Activated T-cell treated with anti-CD3 and anti-CD28 coated beads, Interleukin-2, amount 50 U/mL, for 72 hours (primary cell): ENCODE measurements at places on chromosomes 7 and 10. TPM values are rescaled to one million over a fixed set of nuclear protein-coding genes. Genes with fewer than 3 reads are reported as not detected.

DNA sequence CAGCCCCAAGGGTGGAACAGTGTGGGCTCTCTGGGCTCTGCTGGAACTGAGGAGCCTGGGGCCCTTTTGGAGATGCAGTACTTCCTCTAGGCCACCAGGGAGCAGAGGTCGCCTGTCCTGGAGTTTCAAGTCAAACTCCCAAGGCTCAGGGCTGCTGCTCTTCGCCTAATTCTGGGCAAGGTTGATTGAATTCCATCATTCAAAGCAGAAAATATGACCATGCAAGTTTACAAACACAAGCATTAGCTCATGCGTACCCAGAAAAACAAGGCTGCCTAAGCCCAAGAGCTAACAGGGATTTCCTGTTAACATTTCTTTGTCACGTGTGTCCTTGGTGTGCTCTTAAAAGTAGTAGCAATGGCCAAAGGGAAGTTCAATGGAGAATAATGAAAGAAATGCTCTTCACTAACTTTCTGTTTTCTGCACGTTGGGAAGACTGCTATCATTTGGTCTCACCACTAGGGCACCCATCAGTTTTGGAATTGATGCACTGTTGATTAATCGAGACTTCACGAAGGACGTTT, 20.1 kb downstream of the LDB3 start:
- DNase-seq = peak; percentile 51

DNA sequence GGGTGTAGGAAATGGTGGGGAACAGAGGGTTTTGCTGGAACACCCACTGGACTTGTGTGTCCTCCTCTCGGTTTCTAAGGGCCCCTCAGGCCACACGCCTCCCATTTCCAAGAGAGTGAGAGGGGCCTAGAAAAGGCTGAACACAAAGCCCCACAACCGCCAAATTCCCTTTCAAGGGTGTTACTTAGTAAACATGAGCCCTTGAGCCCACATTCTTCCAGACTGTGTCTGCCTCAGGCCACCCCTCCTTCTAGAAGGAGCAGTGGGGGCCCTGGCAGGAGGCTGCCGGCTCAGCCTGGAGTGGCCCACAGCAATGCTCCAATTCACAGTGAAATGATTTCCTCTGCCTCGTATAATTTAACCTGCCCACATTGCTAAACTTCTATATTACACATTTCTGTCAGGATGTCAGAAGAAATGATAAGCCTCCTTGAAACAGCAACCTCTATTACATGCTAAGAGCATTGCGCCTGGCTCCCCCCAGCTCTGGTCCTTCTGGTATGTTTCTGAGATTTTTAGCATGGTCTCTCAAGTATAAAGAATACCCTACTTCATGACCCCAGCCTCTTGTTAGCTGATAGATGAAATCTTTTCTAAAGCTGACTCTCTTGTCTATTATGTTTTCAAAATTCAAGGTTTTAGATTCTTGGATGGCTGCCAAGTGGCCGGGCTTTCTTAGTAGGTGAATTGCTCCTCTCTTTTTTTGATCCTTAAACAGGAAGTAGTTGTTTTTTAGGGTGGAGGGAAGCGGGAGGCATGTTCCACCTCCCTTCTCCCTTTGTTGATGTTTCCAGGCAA, 673.9 kb upstream of the GALNT17 start:
- DNase-seq = no peak

- peak; percentile 16 for DNase-seq
These were observed 130.7 kb upstream of the ZMIZ1 start for GRCh38 chr10:78937800-78938694.

- peak; percentile 54 for DNase-seq
These were observed 28.1 kb downstream of the EPHB4 start for GRCh38 chr7:100799037-100799896.

The GIMAP7 gene
- total RNA-seq = 50.7 TPM

- DNase-seq = no peak
These were observed 218.8 kb downstream of the GPR158 start for GRCh38 chr10:25393621-25394020.

DNA sequence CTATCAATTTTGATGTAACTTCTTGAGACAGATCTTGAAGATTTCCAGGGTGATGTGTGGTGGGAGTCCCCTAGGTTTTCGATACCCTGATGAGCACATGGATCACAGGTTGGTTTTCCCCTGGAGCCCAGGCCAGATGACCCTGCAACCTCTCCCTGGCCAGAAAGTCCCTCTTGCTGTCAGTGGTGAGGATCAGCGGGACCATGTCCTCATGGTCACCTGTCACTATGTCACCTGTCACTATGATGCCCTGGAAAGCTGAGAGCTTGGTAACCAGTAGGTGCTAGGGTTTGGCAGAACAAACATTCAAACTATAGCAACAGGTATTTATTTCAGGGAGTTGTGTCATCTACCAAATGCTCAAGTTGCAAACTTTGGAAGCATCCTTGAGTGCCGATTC, 197.9 kb downstream of the ARHGAP12 start:
- no peak for DNase-seq

GRCh38 chr10:86098187-86098881, 268.3 kb downstream of the GRID1 start:
- no peak for DNase-seq

GRCh38 chr7:86653919-86654659, 10.4 kb downstream of the GRM3 start:
- DNase-seq = no peak

GRCh38 chr10:15744217-15744865, 24.6 kb upstream of the ITGA8 start:
- DNase-seq = peak; percentile 51

DNA sequence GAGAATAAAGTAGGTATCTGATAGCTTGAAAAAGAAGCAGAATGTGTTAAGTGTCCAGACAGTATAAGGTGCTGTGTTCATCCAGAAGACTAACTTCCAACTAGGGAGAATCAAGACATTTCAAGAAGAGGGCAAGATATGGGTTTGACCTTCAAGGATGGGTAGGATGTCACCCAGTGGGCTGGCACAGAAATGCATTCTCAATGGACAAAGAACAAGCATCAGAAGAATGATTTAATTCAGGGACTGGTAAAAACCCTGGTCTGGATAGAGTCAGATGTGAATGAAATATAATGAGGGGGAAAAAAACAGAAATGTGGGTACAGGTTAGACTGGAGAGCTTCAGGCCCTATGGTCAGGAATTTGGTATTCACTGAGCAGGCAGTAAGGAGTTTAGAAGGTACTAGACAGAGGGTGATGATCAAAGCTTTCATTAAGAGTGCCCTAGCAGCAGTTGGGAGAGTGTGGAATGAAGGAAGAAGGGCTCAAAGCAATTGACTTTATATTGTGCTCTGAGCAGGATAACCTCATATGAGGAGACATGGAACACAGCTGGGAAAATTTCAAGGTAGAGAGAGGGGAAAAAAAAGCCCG, 180.7 kb upstream of the ANK3 start:
- DNase-seq = no peak

The AGBL3 gene
- 3.8 TPM for total RNA-seq

GRCh38 chr10:7161484-7162250, 249.2 kb downstream of the SFMBT2 start:
- no peak for DNase-seq

DNA sequence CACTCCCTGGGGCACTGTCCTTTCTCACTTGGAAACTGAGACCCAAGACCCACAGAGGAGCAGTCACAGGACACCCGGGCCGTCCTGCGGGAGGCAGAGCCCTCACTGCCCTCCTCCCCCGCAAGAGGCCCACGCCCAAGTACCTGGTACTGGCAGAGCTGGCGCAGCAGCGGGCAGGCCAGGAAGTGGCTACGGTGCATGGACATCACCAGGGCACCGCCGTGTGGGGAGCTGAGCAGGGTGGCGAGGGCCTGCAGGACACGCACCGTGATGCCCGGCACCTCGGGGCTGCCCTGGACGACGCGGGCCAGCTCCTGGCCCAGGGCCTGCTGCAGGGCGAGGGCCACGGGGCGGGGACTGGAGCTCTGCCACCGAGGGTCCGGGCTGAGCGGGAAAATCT, 20.0 kb upstream of the MICALL2 start:
- DNase-seq = no peak

GRCh38 chr10:43420369-43421200, 11.6 kb upstream of the HNRNPF start:
- DNase-seq = peak; percentile 89
